NCI-H748 treated with DMSO at 0.1 percent for 48 hours (cell line): ENCODE measurements at places on chromosomes 3 and 15.

GRCh38 chr3:127304121-127304744 lies 16.4 kb upstream of the PRR20G start:
- peak; percentile 43 for DNase-seq

DNA sequence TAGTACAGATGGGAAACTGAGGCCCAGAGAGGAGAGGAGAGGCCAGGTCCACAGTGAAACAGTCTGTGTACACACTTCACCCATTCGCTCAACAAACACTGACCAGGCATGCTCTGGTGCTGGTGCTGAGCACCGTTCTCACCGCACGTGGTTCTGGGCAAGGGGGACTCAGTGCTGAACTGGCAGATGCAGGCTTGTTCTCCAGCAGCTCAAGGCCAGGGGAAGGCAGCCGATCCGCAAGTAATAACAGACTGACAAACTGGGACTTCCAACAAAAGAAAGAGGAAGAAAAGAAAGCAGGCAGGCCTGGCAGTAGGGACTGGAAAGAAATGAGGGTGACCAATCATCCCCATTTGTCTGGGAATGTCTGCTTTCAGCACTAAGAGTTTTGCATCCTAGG lies 25.6 kb upstream of the LINGO1 start:
- DNase-seq: no peak

DNA sequence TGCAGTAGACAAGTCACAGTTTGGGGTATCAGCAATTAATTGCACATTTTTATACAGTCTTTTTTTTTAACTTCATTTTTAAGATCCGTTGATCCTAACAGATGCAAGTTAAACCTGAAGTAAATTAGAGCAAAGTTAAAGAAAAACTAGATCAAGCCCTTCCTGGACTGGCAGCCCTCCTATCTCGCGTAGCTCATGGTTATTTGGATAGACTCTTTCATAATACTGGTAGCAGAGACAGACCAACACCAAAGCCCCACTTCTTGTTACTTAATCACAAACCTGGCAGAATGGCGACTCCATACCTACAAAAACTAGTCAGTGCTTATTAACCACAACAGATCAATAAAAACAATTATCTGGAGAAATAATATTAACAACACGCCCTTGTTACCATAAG lies 26.8 kb downstream of the SOX2 start:
- DNase-seq: no peak

- no peak for DNase-seq
These were observed 56.3 kb downstream of the GPR171 start for GRCh38 chr3:151146731-151147091.

- DNase-seq: no peak
These were observed 68.2 kb downstream of the AAGAB start for GRCh38 chr15:67186226-67186649.

DNA sequence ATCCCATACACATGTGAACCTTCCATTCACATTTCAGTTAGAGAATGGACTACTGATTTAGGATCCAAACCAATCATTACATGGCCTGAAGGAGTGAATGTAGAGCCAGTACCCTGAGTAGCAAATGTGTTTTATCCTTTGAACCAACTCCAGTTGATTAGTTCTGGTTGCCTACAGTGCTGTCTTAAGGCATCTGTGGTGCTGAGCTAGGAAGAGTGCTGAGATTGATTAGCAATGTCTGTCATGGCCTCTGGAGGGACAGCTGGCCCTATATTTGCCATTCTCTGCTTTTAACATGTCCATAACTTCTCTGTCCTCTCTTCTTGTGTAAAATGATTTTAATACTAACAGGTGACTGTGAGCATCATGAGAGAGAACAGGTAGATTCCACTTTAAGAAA lies 11.1 kb downstream of the LRTM1 start:
- no peak for DNase-seq

DNA sequence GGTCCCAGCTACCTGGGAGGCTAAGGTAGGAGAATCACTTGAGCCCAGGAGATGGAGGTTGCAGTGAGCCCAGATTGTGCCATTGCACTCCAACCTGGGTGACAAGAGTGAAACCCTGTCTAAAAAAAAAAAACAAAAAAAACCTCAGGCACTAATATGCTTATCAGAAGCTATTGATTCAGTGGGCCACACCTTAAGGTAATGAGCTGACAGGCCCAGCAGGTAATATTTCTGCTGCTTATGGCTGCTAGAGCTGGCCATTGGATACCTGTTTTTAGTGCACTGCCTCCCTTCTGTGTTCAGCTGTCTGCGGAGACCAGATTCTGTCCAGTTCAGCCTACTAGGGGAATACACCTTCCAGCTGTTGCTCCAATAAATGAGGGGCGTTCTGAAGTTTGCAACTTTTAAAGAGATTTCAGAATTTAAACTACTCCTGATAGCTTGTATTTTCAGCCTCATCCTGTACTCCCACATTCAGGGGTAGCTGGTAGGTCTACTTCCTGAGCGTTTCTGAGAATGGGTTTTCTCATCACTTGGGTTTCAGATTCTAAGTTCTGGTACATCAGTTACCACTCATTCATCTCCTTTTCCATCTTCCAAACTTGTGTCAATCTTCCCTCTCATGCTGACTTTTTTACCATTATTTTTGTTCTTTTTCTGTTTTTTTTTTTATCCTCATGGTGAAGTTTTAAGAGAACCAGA lies 69.0 kb downstream of the ATP11B start:
- no peak for DNase-seq

GRCh38 chr3:113717308-113717707 lies 20.9 kb upstream of the USF3 start:
- DNase-seq: no peak

DNA sequence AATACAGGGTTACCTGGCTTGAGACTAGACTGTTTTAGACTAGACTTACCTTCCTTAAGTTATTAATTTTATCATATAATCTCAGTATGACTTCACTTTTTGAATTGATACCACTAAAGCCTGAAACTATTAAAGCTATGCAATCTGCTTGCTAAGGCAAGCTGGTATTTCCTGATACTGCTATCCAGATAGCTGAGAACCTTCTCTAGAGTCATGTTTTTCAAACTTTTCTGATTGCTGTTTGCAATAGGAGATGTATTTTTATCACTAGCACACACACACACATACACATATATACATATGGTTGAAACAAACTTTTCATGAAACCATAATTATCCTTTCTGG lies 9.3 kb upstream of the MAGI1 start:
- DNase-seq: no peak

- DNase-seq: no peak
These were observed 242.8 kb downstream of the CHST2 start for GRCh38 chr3:143362115-143362991.

DNA sequence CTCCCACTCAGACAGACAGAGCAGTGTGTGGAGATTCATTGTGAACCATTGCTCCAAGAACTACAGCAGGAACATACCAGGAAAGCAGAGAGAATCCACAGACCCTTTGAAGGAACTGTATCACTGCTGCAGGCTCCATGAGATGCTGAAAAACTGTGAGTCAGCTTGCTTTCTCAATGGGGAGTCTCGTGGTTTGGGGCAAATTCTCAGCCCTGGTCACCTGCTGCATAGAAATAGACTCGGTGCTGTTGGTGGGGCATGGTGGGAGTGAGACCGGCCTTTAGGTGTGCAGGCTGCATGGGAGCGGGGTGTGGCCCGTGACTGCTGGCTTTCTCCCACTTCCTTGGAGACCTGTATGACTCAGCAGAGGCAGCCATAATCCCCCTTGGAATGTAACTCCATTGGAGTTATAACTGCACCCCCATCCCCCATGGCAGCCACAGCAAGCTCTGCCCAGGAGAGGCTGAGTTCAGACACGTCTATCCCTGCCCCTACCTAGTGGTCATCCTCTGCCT lies 35.6 kb downstream of the ALCAM start:
- DNase-seq: no peak

DNA sequence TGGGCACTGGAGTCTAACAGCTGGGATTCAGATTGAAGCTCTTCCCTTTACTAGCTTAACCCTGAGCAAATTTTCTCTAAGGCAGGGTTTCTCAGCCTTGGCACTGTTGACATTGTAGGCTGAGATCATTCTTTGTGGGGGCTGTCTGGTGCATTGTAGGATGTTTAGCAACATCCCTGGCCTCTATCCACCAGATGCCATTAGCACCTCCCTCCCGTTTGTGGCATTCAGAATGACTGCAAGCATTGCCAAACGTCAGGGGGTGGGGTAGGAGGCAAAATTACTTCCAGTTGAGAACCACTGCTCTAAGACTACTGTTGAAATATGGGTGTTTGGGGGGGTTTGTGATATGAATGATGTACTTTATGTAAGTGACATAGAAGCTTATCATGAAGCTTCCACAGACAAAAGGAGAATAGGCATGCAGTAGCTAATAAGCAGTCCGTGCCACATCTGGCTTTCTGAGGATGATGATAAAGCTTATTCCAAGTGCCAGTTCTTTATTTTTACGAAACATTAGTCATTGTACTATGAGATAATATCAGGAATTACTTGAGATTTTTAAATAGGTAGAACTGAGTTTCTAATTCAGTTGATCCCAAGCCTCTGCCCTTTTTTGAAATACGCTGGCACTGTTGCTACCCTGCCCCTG lies 39.3 kb downstream of the NKIRAS1 start:
- no peak for DNase-seq

DNA sequence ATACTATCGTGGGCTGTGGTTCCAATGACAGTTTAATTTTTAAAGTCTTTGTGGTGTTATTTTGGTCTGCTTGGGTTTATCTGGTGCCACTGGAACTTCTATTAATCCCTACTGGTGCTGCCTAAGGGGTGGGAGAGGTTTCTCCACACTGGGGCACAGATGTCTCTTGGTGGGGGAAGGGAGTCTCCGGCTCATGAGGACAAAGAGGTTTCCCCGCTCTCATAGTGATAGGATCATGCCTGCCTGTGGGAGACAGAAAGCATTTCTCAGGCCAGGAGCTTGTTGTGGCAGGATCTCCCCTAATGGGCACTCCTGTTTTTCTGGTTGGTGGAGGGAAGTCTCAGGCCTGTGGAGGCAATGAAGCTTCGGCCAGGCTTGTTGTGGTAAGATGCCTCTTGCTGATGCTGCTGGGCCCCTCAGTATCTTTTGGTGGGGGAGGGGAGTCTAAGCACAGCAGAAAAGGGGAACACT lies 84.3 kb upstream of the THRB start:
- no peak for DNase-seq

DNA sequence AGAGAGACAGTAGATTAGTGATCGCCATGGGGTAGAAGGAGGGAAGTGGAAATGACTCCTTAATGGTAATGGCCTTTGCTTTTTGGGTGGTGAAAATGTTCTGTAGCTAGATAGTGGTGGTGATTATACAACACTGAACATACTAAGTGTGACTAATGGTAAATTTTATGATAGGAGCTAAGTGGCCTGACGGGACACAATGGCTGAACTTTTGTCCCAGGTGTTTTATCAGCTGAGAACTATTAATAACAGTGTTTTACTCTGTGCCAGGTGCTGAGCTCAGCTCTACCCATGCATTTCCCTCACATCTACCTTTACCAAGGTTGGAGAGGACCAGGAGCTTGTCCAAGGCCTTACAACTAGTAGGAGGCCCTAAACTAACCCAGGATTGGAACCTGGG lies 66.8 kb downstream of the TRIM71 start:
- no peak for DNase-seq

- DNase-seq: no peak
These were observed 7.4 kb downstream of the APPL1 start for GRCh38 chr3:57234613-57235575.

DNA sequence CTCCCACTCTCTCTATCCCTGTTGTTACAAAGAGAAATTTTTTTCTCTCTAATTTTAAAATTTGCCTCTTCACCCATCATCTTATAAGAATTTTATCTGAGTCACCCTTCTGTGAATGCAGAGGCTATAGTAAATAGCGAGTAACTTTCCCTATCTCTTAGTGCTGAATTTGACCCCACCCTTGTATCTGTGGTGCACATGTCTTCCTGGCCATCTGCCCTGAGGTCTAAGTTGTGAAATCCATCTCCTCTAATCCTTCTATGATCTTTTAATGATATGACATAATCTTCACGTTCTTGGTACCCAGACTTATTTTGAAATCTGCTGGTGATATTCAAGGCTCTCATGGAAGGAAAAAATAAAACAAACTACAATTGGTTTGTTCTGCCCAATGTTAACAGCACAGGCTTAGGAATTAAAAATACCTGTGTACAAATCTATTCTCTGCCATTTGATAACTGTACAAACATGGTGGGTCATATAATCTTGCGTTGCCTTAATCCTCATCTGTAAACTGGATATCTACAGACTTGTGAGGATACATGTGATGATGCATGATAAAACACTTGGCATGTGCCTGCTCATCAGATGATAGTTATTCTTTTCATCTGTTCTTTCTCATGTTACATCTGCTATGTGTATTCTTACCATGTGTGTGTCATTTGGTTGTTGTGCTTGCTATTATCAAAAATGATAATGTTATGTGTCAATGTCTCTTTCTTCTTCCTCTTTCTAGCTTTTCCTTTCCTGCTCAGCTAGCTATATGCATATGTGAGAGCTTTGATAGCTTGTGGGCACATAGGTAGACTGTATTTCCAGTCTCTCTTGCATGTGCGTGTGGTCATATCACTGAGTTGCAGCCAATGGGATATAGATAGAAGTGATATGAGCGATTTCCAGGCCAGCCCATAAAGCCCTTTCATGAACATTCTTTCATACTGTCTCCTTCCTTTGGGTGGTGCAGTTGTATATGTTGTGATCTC lies 13.7 kb upstream of the CCR3 start:
- no peak for DNase-seq

DNA sequence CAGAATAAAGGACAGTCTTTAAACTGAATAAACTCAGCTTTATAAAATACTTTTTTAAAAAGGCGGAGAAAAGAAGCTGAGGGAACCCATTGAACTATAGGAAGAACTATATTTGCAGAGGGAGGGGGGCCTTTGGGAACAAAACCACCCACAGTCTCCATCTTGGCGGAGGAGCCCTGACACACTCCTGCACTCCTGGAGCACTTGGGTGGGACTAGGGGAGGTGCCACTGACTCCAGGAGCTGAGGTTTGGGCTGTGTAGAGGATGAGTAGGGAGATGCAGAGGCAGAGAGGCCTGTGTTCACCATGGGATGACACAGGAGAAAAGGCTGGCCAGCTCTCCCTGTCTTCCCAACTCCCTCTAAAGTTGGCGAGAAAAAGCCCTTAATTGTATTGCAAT lies 35.8 kb downstream of the IFT122 start:
- DNase-seq: no peak

DNA sequence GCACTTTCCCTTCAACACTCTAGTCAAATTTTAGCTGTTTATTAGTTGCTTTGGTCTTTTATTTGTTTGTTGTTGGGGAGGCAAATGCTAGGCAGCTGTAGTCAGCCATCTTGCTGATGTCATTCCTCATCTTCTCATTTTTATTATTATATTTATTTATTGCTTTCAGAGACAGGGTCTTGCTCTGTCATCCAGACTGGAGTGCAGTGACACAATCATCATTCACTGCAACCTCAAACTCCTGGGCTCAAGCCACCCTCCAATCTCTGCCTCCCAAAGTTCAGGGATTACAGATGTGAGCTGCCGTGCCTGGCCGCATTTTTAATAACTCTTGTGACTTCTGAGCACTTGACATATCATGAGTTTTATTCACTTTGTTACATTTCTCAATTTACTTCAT lies 441.4 kb downstream of the DIPK2A start:
- DNase-seq: no peak

DNA sequence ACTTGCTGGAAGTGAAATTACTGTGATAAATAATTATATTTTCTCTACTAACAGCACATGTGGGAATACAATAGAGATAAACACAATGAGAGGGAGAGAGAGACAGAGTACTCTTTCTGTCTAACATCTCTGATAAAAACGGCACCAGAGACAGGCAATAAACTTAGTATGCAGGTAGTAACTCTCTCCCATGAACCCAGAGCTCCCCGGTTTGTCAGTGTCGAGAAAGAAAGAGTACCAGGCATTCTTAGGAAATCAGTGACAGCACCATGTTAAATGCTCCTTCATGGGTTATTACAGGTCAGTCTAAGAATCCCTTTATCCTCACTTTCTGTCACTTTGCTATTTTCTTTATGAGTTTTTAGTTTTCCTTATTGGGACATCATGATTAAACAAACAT lies 110.7 kb upstream of the EPHA3 start:
- peak; percentile 9 for DNase-seq
